ENCODE measurements at places on chromosomes 7 and 10.

DNA sequence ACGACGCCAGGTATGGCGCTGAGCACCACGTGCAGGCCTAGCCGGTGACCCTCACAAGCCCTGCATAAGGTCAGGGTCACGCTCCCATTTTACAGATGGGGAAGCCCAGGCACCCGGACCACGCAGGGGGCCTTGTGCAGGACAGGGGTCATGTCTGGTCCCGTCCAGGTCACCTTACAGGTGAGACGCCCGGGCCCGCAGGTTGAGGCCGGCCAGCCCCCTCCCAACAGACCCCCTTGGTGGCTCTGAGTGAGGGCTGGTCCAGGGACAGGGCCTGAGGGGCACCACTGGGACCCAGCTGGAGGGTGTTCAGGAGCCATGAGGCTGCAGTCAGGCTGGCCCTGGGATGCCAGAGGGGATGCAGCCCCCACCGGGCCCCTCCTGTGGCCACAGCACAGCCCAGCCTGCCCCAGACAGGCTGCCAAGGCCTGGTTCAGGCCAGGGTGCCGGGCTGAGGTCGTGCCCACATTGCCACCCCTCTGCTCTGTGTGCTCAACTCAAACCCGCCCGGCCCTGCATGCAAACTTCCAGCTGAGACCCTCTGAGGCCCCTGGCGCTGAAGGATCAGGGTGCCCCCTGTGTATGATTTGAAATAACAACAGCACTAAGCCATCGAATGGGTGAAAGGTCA lies 69.0 kb downstream of the PWWP2B start:
- DNase-seq = no peak

DNA sequence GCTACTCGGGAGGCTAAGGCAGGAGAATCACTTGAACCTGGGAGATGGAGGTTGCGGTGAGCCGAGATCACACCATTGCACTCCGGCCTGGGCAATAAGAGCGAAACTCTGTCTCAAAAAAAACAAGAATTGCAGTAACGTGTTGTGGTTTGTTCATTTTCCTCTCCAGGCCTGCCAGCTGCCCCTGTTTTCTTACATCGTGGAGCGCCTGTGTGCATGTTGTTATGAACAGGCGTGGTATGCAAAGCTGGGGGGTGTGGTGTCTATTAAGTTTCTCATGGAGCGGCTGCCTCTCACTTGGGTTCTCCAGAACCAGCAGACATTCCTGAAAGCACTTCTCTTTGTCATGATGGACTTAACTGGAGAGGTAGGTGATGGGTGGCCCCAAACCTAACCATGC lies 52.1 kb downstream of the TRRAP start:
- no peak for DNase-seq

DNA sequence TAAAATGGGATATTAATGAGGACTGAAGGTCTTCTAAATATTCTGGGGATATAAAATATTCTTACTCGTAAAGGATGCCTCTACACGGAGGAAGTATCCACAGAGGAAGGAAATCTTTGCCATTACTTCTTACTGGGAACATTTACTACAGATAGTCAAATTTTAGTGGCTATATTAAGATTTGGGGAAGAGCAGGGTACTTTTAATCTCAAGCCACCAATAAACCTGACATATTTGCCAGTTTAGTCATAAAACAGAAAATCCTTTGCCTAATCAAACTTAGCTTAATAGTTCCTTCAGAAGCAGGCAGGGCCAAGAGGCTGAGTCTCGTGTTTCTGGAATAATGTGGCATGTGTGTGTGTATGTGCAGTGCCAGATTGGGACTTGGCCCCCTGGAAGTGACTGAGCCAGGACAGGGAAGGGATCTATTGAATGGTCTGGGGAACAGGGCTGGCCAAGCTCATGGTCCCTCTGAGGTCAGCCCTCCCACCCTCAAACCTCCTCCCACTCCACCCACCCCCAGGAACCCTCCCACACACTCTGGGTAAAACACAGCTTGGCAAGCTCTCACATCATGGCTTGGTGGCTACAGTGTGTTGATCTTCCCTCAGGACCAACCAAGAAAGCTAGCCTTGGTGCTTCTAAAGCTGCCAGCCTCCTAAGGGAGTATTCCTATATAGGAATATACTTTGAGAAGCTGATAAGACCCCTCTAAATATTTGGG lies 1.6 kb upstream of the PIK3CG start:
- no peak for DNase-seq

DNA sequence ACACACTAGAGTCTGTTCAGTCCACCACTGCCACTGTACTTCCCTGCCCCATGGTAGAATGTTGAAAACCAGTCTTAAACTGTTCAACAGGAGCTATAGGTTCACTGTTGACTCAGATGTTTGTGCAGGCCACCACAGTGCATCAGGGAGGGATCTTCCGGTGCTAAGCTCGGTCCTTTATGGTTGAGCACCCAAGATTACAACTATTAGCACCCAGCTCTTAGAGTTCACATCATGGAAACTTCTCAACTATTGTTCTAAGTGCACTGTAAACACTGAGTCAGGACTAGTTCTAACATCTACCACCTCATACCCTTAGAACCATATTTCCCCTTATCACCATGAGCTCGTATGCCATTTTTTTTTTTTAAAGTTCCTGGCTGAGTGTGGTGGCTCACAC lies 97.1 kb upstream of the MXI1 start:
- no peak for DNase-seq

GRCh38 chr7:69062020-69062765 lies 536.1 kb upstream of the AUTS2 start:
- no peak for DNase-seq

DNA sequence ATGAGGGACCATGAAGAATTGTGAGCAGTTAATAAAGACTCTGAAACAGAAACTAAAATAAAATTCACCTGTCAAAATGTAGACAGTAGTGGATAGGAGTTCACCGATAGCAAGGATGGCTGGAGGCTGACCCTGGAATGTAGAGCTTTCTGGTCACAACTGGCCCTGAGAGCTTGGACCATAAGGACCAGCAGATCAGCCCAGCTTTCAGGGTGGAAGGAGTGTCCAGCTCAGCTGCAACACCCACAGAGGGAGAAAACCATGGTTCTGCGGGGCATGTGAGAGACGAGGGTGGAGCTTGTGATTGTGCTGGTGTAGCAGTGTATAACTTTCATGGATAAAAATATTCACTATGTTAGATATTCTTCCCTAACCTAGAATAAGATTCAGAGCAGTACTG lies 199.9 kb downstream of the KCND2 start:
- no peak for DNase-seq

- no peak for DNase-seq
Observed at GRCh38 chr7:132797152-132797551, 220.9 kb upstream of the PLXNA4 start.

DNA sequence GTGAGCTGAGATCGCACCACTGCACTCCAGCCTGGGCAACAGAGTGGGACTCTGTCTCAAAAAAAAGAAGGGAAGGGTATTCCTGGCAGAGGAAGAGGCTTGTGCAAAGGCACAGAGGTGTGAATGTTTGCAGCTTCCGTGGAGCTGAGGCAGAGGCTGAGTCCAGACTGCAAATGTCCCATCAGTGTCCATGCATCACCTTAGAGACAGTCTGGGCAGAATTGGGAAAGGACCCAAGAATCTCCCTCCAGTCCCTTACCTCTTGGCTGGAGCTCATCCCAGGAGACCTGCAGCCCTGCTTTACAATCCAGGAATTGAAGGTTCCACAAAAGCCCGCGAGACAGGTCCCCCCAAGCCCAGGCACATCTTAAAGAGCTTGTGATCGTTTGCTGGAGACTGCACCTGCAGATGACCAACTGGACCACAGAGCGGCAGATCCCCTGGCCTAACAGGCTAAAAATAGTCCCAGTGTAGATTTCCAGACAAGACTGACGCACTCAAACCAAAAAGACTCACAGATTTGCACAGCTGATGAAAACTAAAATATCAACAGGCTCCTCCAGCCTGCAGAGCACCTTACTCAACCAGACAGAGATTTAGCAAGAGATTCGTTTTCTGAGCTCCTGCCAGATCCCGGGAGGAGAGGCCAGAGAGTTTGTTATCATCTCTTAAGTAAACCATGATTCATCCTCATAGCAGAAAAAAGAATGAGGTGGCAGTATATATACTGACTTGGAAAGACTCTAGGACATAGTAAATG lies 22.9 kb upstream of the NANOS1 start:
- DNase-seq = no peak

DNA sequence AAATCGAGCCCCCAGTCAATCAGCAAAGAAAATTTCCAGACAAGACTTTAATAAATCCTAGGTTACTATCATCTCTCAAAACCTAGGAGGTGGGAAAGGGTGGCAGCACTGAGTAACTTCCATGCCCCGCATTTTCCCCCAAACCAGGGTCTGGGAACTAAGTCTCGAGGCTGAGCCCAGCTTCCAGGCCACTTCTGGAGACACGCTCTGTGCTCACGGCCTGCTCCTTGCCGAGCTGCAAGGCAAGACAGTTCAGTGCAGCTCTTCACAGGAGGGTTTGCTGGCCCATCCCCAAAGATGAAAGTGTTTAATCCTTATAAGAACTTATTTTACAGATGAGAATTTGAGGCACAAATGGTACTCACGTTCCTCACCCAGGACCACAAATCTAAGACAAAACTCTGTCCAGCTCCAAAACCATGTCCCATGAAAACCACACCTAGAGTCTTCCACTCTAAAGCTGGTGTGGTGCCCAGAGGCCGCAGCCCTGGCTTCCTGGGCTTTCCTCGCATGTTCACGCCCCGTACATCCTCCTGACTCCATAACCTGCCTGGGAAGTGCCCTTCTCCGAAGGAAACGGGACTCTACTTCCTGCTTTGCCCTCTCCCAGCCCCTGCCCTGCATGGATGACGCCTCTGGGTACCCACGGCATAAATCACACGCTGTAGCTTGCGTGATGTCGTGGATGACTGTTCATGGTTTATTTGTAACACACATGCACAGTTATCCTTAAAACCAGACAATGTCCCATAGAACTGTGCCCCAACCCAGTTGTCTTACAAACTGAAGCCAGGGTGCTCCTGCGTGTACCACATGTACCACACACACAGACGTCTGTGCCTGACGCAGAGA lies 201.2 kb downstream of the DIP2C start:
- DNase-seq = no peak

DNA sequence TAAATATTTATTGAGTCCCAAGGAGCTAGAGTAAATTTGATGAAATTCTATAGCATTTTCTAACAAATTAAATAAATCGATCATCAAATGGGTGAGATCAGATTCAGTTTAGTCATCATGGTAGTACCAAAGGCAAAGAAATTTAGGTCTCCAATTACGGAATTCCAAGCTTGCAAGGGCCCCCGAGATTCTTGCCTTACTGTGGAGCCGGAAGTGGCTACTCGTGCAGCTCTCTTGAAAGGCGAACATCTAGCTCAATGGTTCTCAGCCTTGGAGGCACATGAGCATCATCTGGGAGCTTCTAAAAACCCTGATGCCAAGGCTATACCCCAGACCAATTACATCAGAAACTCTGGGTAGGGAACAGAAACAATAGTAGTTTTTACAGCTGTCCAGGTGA lies 117.9 kb upstream of the PRR15 start:
- no peak for DNase-seq

- DNase-seq = no peak
Observed at GRCh38 chr10:43731486-43731885, 82.8 kb upstream of the ZNF32 start.

DNA sequence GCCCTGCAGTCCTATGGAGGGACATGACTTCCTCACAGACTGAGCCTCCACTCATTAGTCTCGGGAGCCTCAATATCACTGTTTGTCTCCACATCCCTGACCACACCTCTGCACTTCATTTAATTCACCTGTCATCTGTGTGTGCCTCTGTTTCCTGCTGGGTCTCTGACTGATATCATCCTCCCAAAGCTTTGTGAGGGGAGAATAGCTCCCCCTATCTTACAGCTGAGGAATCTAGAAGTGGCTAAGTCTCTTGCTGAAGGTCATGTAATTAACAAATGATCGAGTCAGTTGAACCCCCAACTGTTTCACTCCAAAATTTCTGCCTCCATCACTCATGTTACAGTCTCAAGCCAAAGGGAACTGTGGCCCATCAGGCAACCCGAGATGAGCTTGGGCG lies 5.5 kb upstream of the CPXM2 start:
- DNase-seq = no peak

DNA sequence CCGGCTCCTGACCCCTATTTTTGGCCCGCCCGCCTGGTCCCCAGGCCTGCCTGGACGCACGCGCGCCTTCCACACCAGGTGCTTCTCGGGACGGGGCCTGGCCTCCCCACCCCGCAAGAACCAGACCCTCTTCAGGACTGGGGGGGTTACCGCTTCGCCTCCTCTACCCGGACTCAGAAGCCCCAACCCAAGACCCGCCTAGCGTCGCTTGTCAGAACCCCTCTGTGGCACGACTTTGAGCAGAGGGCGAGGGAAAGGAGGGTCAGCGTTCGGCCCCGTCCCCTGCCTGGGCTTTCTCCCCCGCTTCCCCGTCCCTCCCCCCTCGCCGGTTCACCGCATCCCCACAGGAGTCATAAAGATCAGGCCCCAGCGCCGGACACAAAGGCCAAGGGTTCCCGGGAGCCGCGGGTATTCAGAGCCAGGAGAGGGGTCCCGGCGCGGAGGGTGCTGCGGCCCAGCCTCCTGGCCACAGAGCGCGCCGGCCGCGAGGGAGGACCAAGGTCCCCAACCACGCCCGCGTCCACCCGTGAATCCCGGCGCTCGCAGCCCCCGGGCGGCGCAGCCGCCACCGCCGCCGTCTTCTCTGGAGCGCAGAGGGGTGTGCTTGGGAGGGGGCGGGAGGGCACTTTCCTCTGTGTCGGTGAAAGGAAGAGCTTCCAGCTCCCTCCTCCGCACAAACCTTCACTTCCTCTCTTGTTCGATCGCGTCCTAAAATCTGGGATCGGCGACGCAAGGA lies 351.9 kb downstream of the DNAJB6 start:
- DNase-seq = no peak

- no peak for DNase-seq
Observed at GRCh38 chr10:119919826-119920225, 27.3 kb downstream of the SEC23IP start.

- no peak for DNase-seq
Observed at GRCh38 chr7:129990403-129991192, 37.8 kb upstream of the UBE2H start.

DNA sequence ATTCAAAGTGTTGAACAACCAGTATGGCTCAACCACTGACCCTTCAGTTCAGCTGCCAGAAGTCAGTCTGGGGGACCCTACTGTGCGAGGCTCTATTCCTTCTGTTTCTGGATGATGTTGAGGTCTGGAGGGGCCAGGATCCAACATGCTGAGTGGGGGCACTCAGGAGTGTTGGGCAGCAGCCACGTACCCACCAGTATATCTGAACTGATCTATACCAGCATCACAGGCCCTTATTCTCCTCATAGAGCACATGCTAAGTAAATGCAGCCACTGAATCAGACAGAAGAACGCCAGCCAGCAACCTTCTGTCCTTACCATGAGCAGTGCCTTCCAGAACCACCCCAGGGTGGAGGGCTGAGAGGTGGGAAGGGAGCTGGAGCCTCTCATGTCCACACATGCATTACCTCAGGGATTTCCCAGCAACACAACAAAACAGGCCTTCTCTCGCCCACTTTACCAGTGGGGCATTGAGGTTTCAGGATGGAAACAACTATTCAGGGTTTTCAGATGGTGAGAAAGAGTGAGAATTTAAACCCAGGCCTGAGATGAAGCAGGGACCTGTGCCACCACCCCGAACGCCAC lies 6.8 kb upstream of the MSMB start:
- no peak for DNase-seq
